Dorsolateral prefrontal cortex (tissue), 122 donors: ENCODE measurements at places on chromosomes 16 and 17.

- no peak for DNase-seq
These were observed 15.7 kb upstream of the CDH8 start for GRCh38 chr16:62051942-62052341.

DNA sequence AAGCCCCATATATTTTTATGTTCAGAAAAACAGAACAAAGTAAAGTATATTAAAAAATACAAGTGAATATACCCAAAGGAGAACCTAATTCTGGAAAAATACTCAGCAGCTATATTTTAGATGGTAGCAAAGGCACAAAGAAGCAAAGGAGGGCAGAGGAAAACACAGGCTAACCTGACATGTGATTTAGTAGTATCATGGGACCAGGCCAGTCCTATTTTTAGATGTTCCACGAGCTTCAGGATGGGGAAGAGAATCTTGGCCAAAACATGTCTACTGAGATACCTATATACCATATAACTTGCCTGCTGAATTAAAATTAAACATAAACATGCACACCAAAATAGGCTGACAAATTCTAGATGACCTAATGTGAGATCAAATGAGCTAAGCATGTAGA is 32.9 kb downstream of the SMYD4 start:
- no peak for DNase-seq

DNA sequence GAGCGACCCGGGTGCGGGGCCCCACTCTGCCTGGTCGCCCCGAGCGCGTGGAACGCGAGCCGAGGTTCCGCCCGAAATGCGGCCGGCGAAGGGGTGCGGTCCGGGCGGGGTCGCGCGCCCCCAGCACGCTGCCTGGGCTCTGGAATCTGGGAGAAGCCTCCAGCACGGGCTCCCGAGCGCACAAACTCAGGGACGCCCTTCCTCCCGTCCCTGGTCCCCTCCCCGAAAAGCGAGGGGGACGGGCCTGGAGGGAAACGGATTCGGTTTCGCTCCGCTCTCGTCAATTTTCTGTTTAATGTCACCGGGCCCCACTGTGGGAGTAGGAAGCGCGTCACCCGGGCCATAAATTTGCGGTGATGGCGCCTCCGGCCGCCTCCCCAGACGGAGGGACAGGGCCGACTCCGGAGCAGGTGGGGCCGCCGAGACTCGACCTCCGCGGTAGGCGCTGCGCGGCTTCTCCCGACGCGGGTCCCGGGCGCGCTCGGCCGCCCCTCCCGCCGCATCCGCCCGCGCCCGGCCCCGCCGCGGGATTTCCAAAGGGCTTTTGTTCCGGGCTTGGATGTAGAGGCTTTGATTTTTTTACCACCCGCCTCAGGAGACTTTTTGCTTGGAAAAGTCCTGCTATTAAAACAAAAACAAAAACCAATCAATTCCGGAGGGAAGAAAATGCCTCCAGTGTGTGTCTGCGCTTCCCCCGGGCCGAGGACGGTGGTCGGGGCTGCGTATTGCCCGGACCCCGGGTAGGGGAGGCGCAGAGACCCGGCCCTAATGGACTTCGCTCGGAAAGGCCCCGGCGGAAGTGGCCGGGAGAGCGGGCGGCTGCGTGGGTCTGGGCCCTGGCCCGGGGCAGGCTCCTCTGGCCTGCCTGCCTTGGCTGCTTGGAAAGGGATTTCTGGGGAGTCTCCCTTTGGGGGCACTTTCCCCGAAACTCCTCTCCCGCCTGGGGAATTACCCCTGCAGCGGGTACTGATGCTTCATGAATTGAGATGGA is 7.9 kb upstream of the BAHCC1 start:
- DNase-seq: no peak

GRCh38 chr16:27333549-27333948 is 19.8 kb downstream of the IL4R start:
- no peak for DNase-seq

GRCh38 chr17:78611607-78612006 is 34.4 kb upstream of the DNAH17 start:
- no peak for DNase-seq

DNA sequence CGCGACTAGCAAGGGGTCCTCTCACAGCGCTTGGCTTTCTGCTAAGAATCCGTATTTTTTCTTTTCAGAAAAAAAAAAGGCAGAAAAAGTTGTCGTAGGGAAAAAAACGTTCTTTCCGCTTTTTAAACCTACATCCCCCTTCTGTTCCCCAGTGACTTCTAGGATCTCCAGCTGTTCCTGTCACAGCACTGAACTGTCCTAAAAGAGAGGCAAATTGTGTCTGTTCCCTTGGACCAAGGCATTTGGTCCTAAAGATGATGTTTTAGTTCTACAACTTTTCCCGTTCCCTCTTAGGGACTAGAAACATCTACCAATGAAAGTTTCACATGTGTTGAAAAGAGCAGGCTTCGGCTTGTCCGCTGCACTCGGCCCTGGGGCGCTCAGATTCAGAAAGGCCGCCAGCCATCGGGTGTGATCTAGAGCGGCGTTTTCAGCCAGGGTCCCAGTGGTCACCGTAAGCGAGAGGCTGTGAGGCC is 100.7 kb upstream of the CHMP6 start:
- no peak for DNase-seq

GRCh38 chr16:22186517-22186916 is 19.6 kb upstream of the EEF2K start:
- no peak for DNase-seq

DNA sequence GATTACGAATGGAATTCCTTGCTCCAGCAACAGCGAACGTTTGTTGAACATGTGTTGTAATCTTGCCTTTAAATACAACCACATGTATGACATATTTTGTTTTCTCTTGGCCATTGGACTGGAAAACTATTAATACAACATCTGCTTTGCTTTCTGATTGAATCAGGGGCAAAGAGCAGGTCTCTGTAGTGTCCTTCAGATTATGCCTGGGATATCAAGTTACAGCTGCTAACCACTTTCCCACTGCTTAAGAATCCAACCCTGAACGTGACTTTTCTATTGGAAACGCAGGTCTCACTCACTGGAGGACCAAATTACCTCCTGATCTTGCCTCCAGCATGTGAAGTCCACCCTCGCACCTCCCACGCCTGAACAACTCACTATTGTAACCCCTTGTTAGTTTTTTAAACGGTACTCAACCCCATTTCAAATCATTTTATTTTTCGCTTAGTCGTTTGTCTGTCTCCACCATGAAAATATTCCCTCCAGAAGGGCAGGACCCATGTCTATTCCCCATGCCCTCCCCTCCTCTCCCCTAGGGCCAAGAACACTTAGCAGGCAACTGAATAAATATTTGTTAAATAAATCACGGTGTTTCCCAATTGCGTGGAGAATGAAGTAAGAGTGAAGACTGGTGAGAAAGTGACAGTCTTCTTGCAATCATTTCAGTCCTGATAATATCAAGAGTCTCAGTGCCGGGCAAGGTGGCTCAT is 57.4 kb upstream of the MRTFB start:
- DNase-seq: no peak

- no peak for DNase-seq
These were observed 85.4 kb upstream of the MED13 start for GRCh38 chr17:62150471-62150870.

DNA sequence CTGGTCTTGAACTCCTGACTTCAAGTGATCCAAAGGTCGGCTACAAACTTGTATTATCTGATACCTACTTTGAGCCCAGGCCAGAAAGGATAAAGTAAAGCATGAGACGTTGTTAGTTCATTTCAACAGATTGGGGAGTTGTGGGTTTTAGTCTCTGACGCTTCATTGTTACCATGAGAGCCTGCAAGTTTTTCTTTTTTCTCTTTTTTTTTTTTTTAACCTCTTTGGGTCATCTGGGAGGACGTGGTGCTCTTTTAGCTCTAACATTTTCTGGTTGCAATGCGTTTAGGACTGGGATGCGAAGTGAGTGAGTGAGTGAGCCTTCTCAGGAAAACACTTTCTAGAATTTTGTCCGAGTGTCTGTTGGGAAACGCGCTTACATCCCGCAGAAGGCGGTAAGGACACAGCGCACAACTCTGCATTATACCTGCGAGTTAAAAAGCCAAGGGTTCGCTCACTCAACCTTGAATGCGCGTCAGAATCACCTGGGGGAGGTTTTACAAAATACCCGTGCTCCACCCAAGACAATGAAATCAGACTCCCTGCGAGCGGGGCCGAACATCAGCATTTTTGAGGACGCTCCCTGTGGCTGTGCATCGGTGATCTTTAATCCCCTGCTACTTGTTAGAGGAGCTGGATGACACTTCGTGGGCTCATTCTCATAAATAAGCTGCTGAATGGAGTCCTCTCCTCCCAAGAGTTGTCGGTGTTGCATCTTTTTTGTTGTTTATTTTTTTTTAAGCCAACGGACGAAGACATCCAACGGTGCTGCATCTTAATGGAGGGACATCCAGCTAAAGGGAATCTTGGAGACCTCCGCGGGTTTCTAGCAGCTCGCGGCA is 629 bp upstream of the RNF135 start:
- no peak for DNase-seq

GRCh38 chr17:71441098-71441497 is 679.7 kb upstream of the SOX9 start:
- no peak for DNase-seq

DNA sequence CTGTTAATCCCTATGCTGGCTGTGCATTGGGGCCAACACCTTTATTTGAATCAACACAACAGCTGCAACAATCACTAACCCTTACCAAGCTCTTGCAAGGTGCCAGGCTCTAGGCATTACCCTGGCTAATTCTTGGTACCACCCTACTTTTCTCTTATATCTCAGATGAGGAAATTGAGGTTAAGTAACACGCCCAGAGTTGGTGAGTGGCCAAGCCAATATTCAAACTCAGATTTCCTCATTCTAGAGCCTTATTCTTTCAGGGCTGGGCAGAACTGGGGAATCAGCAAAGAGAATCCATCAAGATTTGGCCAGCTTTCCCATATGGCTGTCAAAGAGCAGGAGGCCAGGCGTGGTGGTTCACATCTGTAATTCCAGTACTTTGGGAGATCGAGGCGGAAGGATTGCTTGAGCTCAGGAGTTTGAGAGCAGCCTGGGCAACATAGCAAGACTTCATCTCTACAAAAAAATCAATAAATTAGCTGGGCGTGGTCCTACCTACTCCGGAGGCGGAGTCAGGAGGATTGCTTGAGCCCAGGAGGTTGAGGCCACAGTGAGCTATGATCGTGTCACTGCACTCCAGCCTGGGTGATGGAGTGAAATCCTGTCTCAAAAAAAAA is 23.7 kb downstream of the ARSG start:
- no peak for DNase-seq

DNA sequence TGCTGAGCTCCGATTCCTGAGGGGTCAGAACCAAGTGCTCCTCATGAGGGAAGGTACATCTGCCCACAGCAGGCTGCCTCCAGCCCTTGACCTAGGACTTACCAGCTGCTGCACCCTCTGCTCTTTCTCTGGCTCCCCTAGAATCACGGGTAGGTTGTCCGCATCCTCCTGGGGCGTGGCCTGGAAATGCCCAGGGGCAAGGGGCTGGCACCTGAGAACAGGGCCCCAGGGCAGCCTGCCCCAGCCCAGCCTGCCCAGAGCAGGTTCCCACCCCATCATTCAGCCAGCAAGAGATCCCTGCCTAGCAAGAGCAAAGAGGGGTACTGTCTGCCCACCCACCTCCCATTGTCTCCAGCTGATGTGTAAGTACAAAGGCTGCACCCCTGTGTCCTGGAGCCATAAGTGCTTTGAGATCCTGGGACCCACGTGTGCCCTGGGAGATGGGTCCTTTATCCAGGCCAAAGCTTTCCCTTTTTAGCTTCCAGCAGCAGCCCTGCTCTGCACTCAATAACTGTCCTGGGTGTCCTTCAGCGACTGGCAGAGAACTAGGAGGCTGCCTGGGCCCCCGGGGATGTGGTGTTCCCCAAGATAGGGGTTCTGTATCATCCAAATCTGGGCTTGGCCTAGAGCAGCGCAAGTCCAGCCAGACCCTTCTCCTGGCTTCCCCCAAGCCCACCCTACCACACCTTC is 5.1 kb downstream of the TSPOAP1 start:
- DNase-seq: no peak

- DNase-seq: no peak
These were observed 26.2 kb downstream of the TEKT5 start for GRCh38 chr16:10668322-10669045.

- no peak for DNase-seq
These were observed 387.4 kb downstream of the CPPED1 start for GRCh38 chr16:12416136-12416787.

- no peak for DNase-seq
These were observed 66.8 kb upstream of the NFAT5 start for GRCh38 chr16:69498926-69499325.

DNA sequence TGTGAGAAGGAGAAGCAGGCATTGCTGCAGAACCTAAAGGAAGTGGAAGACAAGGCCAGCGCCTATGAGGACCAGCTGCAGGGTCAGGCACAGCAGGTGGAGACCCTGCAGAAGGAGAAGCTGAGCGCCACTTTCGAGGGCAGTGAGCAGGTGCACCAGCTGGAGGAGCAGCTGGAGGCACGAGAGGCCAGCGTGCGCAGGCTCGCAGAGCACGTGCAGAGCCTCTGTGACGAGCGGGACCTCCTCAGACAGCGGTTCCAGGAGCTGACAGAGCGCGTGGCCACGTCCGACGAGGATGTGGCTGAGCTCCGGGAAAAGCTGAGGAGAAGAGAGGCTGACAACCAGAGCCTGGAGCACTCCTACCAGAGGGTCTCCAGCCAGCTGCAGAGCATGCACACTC is 41.5 kb downstream of the PLD6 start:
- no peak for DNase-seq

DNA sequence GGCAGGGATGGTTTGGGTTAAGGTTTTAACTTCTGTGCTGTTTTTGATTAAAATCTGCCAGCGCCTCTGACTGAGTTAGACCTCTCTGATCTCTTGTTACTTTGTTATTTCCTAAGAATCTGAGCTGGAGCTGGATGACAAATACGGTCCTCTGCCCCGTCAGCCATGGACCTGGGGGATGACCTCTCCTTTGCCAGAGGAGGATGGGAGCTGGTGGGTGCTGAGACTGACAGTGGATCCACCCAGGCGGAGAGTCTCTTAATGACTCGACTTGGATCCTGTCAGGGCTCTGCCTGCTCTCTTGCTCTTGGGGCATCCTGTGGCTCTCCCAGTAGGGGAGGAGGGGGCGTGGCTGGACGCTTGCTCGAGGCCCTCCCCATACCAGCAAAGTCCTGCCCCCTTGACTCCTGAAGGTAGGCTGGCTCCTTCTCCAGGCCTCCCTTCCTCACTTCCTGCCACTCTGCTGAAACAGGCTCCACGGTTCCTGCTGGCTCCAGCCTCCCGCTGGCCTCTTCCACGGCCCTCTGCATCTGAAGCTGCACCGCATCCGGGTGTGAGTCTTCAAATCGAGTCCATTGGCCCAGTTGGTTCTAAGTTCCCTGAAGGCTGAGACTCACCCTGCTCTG is 24.8 kb upstream of the MAP3K14 start:
- peak; percentile 37 for DNase-seq
